GM04503 (cell line): ENCODE measurements at places on chromosomes 3 and 15.

DNA sequence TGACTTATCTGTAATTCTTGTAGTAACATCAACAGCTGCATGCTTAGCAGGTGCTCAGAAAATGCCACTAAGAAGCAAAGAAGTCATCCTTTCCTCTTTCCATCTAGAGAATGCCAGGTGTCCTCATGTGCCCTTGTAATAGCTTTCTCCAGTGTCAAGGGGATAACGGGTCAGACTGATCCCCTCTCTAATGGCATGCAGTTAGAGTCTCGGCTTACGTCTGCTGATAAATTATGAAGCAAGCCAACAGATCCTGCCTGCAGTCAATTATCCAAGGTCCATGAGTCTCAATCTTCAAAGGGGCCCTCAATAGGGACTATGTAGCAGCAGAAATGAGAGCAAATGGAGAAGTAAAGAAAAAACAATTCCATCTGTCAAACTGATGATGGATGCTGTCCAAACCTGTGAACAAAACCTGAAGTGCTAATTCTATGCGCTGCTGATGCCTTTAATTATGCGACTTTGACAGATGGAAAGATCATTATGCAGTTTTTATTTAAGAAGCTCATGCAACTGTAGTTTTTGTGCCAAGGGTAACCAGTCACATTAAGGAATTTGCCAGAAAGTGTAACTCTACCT, 162.8 kb upstream of the PEX5L start:
- DNase-seq: no peak

- peak; percentile 88 for DNase-seq
Observed at GRCh38 chr3:160473978-160474377, 24.4 kb upstream of the TRIM59 start.

DNA sequence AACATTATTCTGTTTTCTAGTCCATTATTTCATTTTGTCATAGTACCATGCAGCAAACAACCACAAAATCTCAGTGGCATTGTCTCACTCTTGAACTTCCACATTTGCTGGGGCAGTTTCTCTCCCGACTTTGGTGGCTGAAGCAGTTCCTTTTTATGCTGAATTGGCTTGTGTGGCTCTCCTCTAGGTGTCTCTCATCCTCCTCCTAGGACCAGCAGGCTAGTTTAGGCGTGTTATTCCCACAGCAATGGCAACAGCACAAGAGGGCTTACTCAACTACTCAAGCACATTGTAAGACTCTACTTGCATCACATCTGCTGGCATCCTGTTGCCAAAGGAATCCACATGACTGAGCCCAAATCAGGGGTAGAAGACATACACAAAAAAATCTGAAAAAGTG, 201.8 kb upstream of the KCNH8 start:
- no peak for DNase-seq

DNA sequence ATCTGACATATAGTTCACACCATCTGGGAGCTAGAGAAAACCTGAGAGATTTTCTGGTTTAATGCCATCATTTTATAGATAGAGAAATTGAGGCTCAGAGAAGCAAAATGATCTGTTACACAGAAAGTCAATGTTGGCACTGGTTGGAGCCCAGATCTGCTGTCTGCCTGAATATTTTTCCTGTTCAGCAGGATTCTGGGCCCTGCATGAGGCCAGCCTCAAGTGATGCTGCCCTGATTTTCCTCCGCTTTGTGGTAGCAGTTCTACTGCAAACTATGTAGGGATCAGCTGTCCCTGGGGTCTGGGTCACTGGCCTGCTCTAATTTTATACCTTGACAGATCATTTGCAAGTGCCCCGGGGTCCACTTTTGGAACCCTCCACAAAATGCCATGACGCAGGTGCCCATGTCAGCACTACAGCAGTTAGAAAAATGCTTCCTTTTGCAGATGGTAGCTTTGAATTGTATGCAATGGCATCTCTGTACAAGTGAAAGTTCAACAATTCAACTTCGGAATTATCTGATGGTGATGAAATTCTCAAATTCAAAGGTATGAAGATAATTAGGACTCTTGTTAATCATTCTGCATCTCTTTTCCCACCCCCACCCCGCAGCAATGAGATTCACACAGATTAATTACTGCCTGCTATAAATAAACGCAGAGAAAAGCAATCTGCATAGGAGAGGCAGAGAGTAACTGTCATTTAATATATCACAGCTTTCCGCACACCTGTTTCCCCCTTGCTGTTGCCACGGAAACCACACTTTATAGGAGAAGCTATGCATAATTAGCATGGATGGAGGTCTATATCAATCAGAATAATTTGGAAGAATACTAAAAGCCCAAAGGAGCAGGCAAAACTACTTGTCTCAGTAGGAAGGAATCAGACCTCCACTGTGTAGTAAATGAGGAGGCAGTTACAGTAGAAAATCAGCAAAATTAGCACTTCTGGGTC, 222.6 kb downstream of the PDCD6IP start:
- no peak for DNase-seq

DNA sequence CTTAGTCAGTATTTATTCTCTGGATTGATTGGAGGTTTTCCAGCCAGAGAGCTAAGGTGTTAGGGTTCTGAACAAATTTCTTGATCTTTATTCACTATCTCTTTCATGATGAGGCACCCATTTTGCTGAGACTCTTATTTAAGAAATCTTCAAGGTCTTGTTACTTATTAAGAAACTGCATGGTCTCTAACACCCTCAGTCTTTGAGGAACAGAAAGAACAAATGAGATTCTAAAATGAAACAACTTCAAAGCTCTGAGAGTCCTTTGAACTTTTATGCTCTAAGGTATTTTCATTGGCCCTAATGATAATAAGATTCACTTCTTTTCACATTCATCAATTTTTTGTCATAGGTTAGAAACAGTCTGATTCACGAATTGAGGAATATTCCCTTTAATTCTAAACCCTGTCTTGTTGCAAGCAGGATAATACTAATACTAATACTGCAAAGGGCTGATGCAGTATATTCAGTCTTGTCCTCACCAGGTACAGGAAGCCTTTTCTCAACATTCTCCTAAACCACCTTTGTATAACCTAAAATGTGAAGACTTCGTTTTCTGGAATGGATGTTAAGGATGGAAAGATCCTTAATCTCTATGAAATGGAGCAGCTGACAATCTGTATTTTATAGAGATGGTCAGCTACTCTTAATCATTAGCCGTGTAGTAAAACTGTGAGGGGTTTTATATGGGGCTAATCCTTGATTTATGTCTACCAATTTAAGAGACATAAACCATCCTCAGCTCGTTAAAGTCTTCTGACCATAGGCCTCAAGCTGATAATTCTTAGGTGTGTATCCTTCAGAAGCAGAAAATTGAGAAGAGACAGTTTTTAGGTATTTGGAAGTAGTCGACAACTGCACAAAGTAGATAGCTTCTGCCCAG, 198.3 kb downstream of the OTOL1 start:
- no peak for DNase-seq

DNA sequence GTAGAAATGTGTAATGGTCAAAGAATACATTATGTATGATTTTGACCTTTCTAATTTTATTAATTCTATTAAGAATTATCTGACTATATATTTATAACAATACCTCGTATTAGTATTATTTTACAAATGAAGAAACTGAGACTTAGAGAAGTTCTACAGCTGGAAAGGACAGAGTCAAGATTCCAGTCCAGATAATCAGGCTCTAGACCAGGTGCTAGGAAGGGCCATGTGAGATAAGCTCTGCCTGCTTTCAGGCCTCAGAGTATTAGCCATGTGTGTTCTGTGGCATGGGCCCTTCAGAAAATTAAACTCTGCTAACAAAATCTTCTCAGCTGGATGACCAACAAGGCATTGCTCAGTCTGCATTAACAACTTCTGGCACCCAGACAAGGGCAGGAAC, 87.5 kb downstream of the CD200R1L start:
- no peak for DNase-seq

- no peak for DNase-seq
Observed at GRCh38 chr15:90866800-90867199, 1.6 kb upstream of the FURIN start.

- no peak for DNase-seq
Observed at GRCh38 chr3:186432189-186432588, 70.2 kb upstream of the DGKG start.

GRCh38 chr15:60083318-60083717, 79.2 kb downstream of the FOXB1 start:
- DNase-seq: no peak
